CD4-positive, alpha-beta T cell treated with Interleukin-2 at 100 ng/mL for 4 hours (primary cell): ENCODE measurements at places on chromosomes 4 and X.

DNA sequence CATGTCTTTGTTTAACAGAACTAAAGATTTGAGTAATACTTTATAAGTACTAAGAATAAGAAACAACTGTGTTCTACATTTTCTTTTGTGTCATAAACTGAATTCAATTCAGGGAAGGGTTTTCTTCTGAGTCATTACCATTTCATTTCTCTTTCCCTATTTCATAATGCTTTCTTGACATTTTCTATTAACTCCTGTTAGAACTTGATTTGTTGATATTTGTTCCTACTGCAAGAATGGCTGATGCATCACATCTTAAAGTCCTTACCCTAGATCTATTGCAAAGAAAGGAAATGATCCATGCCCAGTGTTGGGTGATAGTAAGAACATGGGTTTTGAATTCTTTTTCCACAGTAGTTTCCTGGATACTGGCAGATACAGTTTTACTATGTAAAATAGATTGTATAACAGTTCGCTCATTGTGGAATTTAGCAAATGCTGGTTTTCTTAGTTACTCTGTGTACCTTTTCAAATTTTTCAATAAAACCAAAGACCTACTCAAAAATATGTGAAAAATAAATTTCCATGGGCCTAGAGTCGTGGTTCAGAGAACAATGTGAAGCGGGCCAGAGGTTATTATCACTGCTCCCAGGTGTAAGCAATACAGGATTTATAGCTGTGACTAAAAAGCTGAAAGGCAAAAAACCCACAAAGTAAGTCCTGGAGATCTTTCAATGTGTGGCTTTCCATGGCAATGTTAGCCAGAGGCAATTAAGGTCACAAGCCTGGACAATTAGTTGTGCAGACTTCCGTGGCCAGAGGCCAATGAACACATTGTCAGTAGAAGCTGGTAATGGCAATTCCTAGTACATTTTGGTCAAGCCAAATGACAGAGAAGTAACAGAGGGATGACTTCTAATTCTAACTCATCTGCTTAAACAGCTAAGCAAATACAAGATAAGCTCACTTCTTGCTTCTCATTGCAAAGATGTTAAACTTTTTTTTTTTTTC lies 127.3 kb upstream of the FAT4 start:
- DNase-seq: no peak

DNA sequence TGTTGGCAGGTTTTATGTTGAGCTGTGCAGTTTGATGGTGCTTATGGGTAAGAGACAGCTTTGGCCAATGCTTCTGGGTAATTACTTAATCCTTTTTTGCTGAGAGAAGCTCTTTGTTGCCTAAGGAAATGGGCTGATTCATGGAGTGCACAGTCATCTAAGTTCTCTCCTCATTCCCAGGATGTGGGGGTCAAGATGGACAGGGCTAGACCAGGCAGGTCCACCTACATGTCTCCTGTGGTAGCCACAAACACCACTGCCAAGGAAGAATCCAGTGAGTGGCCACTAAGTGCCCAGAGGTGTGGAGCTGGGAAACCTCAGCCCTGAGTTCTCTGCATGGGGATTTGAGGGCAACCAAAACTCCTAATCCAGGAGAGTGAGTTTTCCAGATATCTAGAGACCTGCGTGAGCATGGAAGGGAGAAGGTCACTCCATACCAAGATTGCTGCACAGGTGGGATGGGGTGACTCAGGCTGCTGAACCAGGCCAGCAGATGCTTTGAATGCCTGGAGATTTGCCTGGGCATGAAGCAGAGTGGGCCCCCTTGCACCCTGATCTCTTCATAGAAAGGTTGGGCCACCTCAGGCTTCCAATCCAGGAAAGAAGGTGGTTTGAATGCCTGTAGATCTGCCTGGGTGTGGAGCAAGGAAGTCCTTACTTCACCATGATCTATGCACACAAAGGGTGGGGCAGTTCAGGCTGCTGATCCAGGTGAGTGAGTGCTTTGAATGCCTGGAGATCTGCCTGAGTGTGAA lies 234.8 kb upstream of the GNPDA2 start:
- no peak for DNase-seq

DNA sequence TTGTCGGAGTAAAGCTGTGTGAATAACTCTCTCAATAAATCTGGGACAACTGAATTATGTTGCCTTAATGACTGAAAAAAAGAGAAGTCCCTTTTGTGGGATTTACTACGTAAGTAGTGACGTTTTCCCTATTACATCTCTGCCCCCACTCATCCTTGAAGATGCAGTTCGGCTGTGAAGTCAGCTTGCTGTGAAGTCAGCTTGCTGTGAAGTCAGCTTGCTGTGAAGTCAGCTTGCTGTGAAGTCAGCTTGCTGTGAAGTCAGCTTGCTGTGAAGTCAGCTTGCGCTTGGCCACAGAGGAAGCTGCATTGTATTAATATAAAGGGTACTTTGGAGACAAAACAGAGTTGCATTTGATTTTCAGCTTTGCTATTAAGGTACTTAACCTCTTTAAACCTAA lies 8.0 kb upstream of the VAMP7 start:
- no peak for DNase-seq

GRCh38 chr4:39312816-39313215 lies 53.3 kb downstream of the RFC1 start:
- no peak for DNase-seq

GRCh38 chrX:69031181-69031580 lies 134.1 kb downstream of the PJA1 start:
- no peak for DNase-seq
